Hematopoietic multipotent progenitor cell treated with erythropoietin and hydrocortisone succinate and interleukin-3 and kit ligand, for 4 days (in vitro differentiated cells): ENCODE measurements at places on chromosomes 6 and 20.

GRCh38 chr6:54719131-54719530 is 127.4 kb upstream of the FAM83B start:
- DNase-seq, result no peak

DNA sequence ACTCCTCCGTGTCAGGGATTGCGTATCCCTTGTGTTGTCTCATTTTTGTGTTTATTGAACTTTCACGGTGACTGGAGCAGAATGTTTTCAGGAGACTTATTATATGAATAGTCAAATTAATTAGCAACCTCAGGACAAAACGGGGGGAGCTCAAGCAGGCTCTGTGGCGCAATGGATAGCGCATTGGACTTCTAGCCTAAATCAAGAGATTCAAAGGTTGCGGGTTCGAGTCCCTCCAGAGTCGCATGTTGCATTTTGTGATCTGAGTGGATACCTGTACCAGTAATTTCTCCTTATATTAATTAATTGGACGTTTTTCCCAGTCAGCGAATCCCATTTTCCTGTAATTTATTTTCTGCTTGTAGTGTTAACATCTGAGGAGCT is 89.1 kb upstream of the ZNF184 start:
- DNase-seq, result no peak

GRCh38 chr20:50996901-50997865 is 25.7 kb downstream of the KCNG1 start:
- no peak for DNase-seq

DNA sequence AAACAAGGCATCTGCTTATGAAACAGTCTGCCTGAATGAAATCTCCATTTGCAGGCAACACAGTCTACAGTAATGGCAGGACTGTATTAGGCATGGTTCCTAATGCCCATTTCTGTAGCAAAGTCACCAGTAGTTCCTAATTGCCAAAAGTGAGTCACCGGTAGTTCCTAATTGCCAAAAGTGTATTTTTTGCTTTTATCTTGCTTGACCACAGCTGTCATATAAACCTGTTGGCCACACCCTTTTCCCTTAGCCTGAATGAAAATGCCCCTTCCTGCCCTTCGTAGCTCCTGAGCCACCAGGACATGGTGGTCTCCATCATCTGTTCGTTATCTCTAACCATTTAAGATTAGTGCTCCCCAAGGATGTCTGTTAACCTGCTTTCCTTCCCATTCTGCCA is 34.5 kb downstream of the MTHFD1L start:
- peak; percentile 42 for DNase-seq
